ENCODE measurements at places on chromosomes 13 and 19.

GRCh38 chr13:112928972-112929782 is 39.8 kb upstream of the MCF2L start:
- no peak for DNase-seq

DNA sequence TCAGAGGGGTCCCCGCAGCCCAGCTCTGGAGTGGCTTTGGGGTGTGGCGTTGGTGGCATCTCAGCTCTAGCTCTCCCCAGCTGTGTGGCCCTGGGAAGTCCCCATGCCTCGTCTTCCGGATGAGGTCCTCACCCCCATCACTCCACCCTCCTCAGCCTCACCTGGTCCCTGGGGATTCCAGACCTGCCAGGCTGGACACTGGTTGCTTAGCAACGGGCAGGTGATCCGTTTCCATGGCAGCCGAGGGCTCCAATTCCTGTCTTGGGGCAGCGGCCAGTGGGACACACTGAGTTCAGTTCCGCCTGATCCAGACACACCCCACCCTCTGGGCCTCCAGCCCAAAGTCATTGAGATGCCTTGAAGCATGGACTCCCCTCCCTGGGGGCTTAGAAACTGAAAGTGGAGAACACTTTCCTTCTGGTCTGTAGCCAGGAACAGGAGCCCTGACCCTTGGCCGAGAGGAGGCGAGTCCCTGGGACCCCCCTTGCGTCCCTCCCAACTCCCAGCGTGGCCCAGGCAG is 7.7 kb upstream of the MISP start:
- peak; percentile 69 for DNase-seq

GRCh38 chr19:38784224-38784623 is 4.8 kb upstream of the LGALS7B start:
- no peak for DNase-seq

- no peak for DNase-seq
Measured at GRCh38 chr19:38285567-38285966, 18.5 kb upstream of the C19orf33 start.

GRCh38 chr19:35483089-35483488 is 7.2 kb downstream of the KRTDAP start:
- no peak for DNase-seq

DNA sequence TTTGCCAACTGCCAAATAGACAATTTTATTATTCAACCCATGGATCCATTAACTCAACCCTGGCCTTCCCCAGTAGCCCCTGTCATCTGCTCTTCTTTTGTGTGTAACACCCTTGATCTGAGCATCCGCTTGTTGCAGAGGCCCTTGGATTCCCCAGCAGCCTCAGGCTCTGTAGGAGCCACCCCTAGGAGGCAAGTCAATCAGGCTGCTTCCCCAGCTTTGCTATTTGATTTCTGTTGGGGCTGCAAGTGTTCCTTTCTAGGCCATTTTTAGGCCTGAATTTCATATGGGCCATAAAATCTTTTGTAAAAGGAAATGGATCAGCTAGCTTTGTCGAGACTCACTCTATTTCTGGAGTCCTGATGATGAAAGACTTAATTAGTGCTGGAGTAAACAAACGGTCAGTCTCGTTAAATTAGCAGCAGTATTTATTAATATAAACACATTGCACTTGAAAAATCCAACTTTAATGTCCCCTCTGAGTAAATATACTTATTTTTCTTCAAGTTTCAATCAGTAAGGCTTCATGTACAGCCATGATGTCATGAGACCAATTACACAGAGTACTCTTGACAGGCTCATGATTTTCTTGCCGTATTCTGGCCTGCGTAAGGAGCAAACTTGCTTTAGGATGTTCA is 105.3 kb downstream of the RGCC start:
- no peak for DNase-seq

Data from GM13976 (cell line).